ENCODE measurements at places on chromosomes 16 and 17.

- peak; percentile 70 for DNase-seq
Observed at GRCh38 chr16:12095275-12096156, 119.0 kb downstream of the SNX29 start.

GRCh38 chr17:34817252-34818035, 143.8 kb downstream of the CCT6B start:
- no peak for DNase-seq

DNA sequence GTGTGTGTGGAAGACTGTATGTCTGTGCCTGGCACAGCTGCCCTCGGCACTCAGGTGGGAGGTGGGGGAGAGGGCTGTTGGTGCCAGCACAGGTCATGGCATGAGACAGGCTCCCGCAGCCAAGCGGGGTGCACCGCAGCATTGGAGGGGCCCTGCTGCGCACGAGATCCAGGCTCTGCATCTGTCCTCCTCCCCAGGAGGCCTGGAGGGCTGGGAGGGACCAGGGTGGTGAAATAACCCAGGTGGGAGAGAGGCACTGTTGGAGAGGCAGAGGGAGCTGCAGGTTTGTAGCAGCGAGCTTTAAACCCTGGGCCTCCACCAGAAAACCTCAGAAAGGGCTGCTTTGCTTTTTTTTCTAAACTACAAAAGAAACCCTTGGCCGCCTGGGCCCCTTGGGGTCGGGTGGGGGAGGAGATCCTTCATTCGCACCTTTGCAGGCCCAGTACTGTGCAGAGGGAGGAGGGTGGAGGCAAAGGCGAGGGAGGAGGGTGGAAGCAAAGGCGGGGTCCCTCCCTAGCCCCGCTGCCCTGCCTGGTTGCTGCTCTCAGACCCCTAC, 241.7 kb downstream of the SEC14L1 start:
- peak; percentile 82 for DNase-seq

DNA sequence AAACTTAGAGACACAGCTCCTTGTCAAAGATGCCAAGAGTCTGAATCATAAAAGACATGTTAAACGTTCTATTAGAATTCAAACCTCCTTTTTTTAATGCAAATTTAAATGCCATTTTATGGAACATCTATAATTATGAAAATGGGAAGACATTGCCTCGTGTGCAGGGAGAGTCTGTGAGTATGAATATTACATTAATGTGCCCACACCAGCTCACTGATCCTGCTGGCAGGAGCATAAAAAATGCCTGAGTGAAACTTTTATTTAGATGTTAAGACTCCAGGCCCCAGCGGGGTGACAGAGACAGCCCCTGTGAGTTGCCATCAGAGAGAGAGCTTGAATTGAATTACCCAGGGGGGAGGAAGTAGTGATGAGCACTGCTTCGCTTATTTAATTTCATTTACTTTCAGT, 84.8 kb downstream of the SNX11 start:
- DNase-seq, result no peak

DNA sequence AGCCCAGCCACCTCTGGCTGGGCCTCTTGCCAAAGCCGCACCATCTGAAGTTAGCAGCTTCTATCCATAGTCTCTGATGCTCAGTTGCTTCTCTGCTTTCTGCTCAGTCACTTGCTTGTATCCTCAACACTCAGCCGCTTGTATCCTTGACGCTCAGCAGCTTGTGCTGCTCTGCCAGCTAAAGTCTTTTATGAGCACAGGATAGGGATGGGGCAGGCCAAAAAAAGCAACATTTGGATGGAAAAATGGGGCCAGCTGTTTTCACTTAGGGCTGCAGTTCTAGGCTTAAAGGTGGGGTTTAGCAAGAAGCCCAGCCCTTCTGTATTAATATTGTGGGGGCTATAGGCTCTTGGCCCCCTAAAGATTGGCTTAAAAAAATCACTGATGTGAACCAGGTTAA, 739.4 kb downstream of the CDH8 start:
- no peak for DNase-seq

GRCh38 chr17:55134486-55135157, 130.1 kb upstream of the HLF start:
- no peak for DNase-seq

- DNase-seq, result no peak
Observed at GRCh38 chr17:8488491-8488890, 52.8 kb downstream of the NDEL1 start.

- peak; percentile 49 for DNase-seq
Observed at GRCh38 chr16:50627419-50627818, 53.7 kb downstream of the SNX20 start.

- no peak for DNase-seq
Observed at GRCh38 chr16:17835118-17835876, 364.5 kb upstream of the XYLT1 start.

GRCh38 chr17:41555105-41555887, 16.6 kb downstream of the KRT9 start:
- DNase-seq, result no peak

DNA sequence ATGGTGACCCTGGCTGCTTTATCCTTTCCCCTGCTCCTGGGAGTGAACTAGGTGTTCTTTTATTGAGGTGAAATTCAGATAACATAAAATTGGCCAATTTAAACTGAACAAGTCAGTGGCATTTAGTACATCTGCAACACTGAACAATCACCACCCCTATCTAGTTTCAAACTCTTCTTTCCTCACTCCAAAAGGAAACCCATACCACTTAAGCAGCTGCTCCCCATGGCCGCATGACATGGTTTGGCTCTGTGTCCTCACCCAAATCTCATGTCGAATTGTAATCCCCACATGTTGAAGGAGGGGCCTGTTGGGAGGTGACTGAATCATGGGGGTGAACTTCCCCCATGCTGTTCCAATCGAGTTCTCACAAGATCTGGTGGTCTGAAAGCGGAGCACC, 154.1 kb downstream of the STX8 start:
- DNase-seq, result no peak

GRCh38 chr16:12202486-12202885, 226.0 kb downstream of the SNX29 start:
- DNase-seq, result no peak

- peak; percentile 68 for DNase-seq
Observed at GRCh38 chr17:75131278-75132017, at the start of gene NT5C. NT5C (minus strand) TSS chr17:75131742; CDS start chr17:75131707, 35 bp downstream.

DNA sequence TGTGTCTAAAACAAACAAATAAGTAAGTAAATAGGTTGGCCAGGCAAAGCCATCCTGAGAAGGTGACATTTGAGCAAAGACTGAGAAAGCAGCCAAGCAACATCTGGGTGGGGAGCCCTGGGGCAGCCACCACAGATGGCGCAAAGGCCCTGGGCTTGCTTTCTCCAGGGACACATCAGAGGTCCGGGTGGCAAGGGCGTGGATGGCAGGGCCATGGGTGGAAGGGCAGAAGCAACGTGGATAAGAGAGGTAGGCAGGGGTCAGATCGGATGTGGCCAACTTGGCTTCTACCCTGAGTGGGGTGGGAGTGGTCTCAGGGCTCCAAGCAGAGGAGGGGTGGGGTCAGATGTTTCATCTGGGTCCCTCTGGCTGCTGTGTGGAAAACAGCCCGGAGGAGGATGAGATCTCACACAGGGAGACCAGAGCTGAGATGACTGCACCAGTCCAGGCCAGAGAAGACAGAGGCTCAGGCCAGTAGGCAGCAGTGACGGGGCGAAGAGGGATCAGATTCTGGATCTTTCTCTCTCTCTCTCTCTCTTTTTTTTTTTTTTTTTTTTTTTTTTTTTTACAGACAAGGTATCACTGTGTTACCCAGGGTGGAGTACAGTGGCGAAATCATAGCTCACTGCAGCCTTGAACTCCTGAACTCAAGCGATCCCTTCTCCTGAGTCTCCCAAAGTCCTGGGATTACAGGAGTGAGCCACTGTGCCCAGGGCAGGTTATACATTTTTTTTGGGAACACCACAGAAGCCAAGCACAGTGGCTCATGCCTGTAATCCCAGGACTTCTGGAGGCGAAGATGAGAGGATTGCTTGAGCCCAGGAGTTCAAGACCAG, 6.1 kb upstream of the SPN start:
- DNase-seq, result no peak

- DNase-seq, result no peak
Observed at GRCh38 chr16:21611198-21611555, 11.8 kb downstream of the METTL9 start.

DNA sequence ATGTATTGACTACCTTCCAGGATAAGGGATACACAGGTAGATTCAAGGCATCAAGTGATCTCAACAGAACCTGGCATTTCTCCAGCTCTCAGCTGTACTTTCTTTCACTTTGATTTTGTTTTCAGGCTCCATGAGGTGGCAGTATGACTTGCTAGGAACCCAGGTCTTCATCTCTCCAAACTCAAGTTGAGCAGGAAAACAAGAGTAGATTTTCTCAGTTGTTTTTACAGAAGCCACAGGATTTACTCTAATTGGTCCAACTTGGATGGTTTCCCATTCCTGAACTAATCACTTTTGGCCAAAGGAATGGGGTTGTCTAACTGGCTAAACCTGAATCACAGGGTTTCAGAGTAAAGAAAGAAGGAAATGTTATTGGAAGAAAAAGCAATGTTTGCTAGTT, 146.6 kb downstream of the TRIM37 start:
- no peak for DNase-seq

- DNase-seq, result no peak
Observed at GRCh38 chr17:19904412-19904811, 36.7 kb upstream of the ULK2 start.

DNA sequence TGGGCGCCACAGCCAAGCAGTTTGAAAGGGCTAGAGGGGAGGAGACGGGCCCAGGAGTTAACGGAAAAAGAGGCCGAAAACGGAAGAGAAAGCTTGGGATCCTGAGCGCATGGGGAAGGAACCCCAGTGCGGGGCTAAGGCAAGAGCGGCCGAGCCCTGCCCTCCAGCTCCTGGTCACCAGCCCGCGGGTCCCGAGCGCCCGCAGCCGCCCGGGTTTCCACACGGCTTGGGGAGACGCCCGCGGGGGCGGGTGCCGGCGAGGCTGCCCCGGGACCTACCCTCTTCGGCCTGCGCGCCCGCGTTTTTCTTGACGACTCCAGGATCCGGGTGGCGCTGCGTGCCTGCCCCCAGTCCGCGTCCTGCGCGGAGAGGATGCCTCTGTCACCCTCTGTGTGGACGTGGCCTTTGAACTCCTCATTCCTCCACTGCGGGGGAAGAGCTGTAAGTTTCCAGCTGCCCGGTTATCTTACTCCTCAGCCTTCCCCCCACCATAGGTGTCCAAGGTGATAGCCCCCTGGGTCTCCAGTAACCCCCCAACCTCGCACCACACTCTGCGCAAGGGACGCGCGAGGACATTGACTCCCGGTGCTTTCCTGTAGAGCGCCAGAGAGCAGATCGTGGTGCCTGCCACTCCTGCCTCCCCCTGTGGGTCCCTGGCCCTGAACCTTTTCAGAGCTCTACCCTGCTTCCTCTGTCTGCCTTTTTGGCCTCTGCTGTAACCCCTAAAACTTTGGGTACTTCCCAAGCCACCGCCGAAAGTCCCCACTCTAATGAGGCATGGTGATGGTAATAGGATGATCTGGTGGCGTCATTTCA, 1.7 kb upstream of the CDH11 start:
- no peak for DNase-seq

GRCh38 chr16:24098896-24099295, 157.2 kb upstream of the CACNG3 start:
- DNase-seq, result no peak

All from activated CD4-positive, alpha-beta T cell treated with anti-CD3 and anti-CD28 coated beads, Interleukin-2, amount 10 ng/mL, durations not matched to agents 7 days and 5 days (primary cell).